ENCODE measurements at places on chromosomes 12 and 14.

GRCh38 chr12:51219322-51219721 lies 1.5 kb upstream of the POU6F1 start:
- no peak for DNase-seq

DNA sequence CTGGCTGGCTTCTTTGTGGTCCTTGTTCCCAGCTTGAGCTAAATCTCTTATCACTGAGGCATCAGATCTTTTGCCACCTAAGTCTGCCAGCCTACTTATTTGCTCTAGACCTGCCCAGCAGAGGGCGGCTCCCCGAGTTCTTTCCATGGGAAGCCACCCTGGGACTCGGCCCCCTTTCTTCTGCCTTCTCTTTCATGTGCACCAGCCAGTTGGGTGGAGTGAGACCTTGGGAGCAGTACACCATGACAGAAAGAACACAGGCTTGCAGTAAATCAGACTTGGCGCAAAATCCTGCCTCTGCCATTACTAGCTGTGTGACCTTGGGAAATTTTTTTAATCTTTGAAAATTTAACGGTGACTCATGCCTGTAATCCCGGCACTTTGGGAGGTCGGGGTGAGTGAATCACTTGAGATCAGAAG lies 7.4 kb downstream of the SMAGP start:
- DNase-seq, result peak; percentile 25

DNA sequence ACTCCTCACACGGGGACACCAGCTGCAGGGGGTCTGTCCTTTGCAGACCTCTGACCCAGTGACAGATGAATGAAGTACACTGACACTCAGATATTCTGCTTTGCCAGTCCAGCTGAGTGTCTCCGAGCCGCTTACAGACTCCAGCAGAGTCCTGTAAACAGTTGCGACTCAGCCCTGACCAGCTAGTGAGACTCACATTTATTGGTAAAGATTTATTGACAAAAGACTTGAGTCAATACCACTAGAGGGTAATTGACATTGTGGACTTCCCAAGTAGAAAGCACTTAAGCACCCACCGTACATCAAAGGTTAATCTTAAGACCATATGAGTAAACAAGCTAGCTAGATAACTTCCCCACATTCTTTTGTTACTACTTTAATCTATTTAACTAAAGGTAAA lies 9.8 kb upstream of the FKBP4 start:
- DNase-seq, result no peak

- peak; percentile 34 for DNase-seq
These were observed 3.2 kb downstream of the USP44 start for GRCh38 chr12:95548056-95548538.

- no peak for DNase-seq
These were observed 30.6 kb upstream of the SYCP3 start for GRCh38 chr12:101769865-101770264.

DNA sequence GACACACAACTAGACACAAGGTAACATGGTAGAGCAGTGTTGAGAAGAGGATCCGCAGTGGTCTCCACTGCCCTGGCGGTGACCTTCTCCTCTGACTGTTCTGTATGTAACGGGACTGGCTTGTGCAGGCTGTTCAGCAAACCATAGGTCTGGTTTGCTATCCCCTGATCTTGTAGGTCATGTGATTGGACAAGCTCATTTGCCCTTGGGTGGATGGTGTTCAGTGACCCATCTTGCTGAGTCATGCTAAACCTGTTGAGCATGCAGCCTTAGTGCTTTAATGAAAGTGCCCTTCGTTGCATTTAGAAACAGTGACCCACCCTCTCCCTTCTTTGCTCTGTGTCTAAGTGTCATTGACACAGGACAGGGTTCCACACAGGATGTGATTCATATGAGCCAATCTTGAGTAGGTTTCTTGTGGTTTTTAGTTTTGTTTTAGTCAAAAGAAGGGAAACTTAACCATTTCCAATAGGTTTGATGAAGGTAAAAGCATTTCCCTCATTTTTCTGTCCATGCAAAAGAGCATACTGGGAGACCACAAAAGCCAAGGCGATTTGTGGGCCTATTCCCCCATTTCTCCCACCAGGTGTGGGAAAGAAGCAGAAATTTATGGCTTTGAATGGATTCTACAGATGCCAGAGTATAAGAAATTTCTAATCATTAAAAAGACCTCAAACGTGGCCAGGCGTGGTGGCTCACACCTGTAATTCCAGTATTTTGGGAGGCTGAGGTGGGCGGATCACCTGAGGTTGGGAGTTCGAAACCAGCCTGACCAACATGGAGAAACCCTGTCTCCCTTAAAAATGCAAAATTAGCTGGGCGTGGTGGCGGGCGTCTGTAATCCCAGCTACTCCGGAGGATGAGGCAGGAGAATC lies 32.6 kb upstream of the HIF1A start:
- peak; percentile 64 for DNase-seq

- DNase-seq, result no peak
These were observed 265.8 kb upstream of the FLRT2 start for GRCh38 chr14:85263916-85264675.

GRCh38 chr12:121003650-121004049 lies 12.6 kb downstream of the C12orf43 start:
- no peak for DNase-seq

- no peak for DNase-seq
These were observed 108.0 kb upstream of the TMEM132D start for GRCh38 chr12:130011611-130012385.

- no peak for DNase-seq
These were observed 63.1 kb upstream of the ARID2 start for GRCh38 chr12:45666396-45666795.

DNA sequence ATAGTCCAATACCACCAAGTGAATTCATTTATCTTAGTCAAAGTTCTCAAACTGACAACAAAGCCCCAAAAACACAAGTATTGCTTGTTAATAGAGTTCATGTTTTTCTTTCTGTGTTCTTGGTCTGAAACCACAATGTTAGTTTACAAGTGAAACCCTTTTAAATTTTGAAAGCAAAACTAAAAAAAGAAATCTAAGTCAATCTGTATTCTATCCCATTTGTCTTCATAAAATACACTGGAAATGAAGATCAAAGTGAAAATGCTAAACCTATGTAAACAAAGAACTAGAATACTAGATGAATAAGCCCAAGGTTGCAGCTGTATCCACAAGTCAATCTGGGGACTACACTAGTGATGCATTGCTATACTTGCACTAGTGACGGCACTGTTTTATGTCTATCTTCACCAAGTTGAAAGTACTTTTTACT lies 10.4 kb downstream of the MAP4K5 start:
- no peak for DNase-seq

DNA sequence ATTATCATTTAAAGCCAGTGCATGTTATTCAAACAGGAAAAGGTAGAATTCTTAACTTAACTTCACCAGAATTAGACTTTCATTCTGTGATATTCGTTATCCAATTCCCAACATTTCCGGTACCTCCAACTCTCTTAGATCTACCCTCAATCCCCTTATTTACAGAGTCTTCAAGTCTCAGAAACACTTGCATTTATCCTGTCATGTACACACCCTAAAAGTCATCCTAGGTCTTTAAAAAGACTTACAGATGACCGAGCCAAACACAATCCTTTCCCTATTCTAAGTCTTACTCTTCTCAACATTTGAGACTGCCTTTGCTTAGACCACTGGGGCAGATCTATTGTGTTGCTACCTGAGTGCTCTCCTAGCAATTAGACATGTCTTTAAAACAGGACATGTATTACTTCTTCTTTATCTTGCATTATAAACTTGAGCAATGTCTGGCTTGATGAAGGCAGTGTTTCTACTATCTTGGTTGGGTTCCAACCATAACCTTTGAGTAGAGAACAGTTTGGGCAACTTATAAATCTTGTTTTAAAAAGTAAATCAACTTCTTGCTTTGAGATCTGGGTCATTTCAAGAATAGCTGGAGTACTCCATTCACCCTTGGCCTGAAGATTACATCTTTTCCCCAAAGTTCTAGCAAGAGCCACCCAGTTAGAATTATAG lies 140.6 kb upstream of the PLEKHG7 start:
- no peak for DNase-seq

GRCh38 chr12:41917181-41917580 lies 227.5 kb downstream of the GXYLT1 start:
- DNase-seq, result no peak
